ENCODE measurements at places on chromosomes 3 and 15.

- DNase-seq: no peak
Measured at GRCh38 chr15:26179906-26180305, 316.8 kb upstream of the ATP10A start.

GRCh38 chr15:84833447-84834228 is 16.5 kb downstream of the ALPK3 start:
- no peak for DNase-seq

DNA sequence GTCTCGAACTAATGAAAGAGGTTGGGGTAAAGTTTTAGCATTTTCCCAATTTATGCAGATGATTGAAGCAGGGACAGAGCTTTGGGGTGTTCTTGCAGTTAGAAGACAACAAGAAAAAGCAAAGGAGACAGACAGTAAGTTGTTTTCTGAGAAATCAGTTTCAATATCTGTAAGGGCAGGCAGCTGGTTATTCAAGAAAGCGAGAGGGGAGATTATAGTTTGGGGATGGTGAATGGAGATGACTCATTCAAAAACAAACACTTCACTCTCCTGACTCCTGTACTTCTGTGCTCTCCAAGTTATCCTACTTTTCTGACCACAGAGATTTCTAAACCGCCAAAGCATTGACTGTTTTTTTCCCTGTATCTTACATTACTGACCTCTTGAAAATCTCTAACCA is 352.0 kb downstream of the GAP43 start:
- DNase-seq: no peak

- DNase-seq: no peak
Measured at GRCh38 chr3:48826451-48826850, 21.2 kb downstream of the PRKAR2A start.

- no peak for DNase-seq
Measured at GRCh38 chr15:52715411-52715810, 36.2 kb upstream of the ATOSA start.

GRCh38 chr3:9951598-9951961 is 628 bp downstream of the PRRT3 start:
- DNase-seq: no peak

DNA sequence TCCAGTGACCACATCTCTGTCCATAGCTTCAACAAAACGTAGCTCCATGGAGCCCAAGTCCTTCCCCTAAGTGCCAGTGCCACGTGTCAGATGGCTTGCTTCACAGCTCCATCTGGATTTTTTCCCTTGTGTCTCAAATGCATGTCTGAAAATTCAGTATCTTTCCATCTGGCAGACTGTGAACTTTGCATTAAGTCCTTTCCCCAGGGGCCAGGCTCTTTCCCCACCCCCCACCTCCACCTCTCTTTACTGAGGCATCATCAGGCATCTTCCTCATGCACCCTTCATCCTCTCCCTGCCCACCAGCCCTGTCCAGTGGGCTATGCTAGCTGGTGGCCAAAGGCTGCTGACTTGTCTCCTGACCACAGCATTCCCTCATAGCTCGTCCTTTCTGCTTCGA is 53.7 kb downstream of the PDIA5 start:
- DNase-seq: no peak

DNA sequence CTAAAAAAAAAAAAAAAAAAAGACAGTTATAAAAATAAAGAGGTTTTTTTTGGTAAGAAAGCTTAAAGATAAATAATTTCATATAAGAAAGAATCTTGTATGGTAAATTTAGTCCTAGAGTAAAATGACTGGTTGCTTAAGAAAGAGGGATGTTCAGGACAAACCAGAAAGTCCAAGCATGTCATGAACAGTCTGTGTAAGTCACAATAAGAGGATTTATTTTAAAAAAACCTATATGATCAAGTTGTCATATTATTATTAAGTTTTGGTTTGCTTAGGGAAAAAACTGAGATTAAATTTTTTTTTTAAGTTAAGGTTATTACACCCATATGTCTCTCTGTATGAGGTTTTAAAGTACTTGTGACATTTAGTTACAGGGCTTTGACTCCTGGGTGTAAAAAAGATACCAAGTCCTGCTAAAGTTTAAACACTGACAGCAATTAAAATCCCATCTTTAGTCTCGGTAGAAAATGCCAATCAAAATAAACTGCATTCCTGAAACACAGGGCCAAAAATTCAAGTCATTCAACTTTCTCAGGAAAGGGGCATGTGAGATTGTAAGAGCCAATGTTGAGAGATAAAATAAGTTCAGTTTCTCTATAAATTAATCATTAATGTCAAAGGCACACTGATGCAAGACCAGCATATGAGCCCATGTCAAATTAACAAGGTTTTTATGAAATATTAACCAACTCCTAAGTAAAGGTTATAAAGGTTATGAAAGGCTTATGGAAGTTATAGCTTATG is 8.5 kb upstream of the BDH1 start:
- DNase-seq: no peak

DNA sequence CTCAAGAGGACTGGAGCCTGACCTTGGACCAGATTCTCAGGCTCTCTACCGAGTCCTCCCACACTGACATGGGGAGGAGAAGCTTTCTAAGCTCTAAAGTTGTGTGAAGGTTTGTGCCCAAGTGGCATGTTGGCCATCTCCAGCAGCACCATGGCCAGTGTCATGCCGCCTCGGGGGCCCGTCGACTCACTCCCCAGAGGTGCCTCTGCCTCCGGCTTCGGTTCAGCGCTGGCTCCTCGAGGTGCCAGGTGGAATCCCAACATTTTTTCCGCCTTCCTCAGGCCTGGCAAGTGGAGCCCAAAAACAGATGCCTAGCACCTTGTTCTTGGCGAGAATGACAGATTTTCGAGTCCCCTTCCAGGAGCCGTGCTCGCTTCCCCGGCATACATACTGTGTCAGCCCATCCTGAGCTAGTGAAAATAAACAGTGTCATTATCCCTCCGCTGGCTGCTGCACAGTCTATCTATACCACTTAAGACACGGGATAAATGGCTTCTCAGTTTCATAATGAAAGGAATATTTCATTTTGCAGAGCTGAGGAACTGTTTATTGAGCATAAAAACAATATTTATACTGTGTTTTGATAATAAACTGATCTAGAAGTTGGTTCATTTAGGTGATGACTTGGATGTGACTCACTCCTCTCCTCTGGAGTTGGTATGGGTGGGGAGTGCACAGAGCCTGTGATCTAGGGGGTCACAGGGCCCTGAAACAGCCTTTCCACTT is 328.5 kb upstream of the TLE3 start:
- no peak for DNase-seq

GRCh38 chr3:111801693-111802092 is 57.4 kb upstream of the PHLDB2 start:
- no peak for DNase-seq

DNA sequence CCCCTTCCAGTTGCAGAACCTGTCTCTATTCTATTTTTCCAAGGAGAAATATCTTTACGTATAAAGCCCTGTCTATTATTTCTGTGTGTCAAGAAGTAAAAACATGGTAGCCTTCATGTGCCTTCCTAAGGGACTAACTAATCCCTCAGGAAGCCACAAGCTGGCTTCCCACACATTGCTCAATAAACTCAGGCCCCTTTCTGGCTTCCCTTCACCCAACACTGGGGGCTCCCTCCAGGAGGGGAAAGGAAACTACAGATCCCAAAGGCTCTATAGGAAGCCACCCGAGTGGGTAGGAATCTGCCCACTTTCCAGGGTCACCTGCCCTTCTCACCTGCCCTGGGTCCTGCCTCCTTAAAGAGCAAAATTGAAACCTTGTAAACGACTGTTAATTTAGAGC is 4.6 kb downstream of the TLE3 start:
- DNase-seq: no peak

DNA sequence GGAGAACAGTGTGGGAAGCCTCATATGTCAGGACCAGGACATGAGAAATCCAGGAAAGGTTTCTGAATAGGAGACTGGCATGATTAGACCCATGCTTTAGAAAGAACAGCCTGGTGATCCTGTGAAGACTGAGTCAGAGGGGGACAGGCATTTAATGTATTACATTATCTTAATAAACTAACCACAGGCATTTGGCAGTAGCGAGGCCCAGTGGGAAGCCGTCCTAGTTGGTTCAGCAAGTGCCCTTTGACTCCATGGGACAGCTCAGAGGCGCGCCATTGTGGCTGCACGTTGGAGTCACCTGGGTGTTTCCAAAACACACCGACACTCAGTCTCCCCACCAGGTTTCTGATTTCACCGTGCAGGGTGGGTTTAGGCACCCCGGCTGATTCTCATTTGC is 90.5 kb upstream of the DGKG start:
- DNase-seq: no peak

GRCh38 chr3:27939521-27939920 is 217.4 kb upstream of the EOMES start:
- no peak for DNase-seq

GRCh38 chr15:88623632-88624031 is 2.5 kb downstream of the AEN start:
- DNase-seq: no peak

GRCh38 chr3:177618873-177619733 is 421.8 kb upstream of the TBL1XR1 start:
- DNase-seq: no peak

DNA sequence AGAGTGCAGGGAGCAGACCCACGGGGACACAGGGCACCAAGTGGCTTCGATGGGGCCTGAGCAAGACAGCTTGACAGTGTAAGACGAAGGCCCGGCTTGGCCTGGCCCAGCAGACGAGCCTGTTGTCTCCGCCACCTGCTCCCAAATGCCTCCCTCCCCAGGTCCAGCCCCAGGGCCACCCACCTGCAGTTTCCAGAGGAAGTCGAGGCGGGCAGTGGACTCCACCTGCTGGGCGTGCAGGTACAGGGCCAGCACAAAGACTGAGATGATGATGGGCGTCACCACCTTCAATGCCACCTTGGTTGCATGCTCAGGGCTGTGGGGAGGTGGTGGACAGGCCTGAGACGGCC is 94.1 kb downstream of the SEC22A start:
- DNase-seq: no peak

GRCh38 chr3:33690341-33690740 is 27.7 kb downstream of the CLASP2 start:
- no peak for DNase-seq

DNA sequence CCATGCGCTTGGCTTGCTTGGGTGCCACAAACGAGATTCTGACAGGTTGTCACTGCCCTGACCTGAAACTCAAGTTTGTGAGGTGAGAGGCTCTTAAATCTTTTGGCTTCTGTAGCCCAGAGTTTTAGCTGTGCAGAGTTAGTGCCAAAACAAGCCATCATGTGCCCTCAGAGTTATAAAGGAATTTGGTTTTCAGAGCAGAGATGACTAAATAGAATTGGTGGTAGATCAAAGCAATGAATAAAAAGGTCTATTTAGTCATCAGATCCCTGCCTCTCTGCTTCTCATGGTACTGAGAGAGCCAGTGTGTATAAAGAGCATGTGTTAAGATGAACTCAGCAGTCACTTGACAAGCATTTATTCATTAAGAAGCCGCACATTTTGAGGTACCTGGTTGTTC is 207.5 kb upstream of the DPH6 start:
- no peak for DNase-seq

GRCh38 chr3:61594144-61594963 is 33.0 kb downstream of the PTPRG start:
- DNase-seq: no peak

- DNase-seq: no peak
Measured at GRCh38 chr3:128684986-128685726, 34.5 kb upstream of the RPN1 start.

DNA sequence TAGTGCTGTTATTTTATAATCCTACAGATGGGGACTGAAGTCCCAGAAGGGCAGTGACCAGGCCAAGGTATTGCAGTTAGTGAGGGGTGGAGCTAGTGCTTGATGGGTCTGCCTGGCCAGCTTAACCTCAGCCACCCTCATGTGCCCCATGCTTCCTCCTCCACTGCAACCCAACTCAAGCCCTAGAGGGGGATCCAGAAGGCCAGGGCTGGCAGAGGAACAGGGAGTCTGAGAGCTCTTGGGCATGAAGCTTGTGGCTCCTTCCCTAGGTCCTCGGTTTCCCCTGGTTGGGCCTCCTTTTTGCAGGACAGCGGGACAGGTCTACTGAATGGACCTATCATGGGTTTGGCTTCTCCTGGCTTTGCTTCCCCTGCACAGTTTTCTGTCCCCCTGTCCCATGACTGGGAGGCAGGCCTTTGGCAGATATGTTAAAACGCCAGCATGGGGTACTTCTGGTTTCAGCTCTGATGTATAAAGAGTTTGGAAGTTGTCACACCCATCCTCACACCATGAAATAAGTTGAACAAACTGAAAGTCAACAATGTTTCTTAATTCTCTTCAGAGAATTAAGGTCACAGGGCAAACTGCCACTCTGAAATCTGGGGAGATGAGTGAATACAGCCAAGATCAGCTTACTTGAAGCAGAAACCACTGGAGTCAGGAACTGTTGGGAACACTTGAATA is 103.3 kb downstream of the SMAD6 start:
- DNase-seq: no peak

- no peak for DNase-seq
Measured at GRCh38 chr3:136595913-136596697, 156.1 kb downstream of the STAG1 start.

DNA sequence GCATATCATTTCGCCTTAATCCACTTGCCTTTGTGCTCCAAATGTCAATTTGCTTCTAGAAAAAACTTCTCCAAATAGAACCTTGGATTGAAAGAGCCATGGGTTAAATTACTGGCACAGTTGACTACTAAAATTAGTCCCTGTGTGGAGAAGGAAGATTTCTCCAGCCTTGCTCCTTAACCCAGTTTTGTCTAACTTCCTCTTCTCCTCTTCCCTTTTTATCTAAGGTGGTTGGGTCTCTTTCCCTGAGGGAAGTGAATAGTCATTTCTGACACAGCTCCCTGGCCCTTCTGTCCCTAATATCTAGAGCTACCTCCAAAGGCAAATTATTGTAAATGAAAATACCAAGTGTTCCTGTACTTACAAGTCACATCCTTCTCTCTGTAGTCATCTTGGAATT is 527.9 kb upstream of the TBL1XR1 start:
- DNase-seq: no peak

GRCh38 chr3:56268616-56269383 is 199.5 kb downstream of the ERC2 start:
- DNase-seq: no peak

DNA sequence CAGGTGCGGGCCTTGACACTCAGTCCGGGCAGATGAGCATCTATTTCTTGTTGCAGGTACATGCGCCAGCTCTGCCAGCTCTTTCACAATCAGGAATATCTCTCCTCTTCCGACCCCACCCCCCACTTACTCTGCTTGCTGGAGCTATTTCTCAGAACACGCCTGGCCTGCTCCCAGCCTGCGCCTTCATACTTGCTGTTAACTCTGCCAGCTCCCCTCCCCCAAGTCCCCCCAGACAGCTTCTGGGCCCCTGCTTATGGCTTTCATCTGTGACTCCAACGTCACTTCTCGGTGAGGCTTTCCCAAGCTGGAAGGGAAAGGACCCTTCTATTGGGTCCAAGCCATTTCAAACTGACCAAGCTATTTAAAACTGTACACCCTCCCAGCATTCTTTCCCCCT is 15.2 kb downstream of the MAGEF1 start:
- DNase-seq: no peak

- DNase-seq: no peak
Measured at GRCh38 chr3:107704477-107704876, 181.7 kb downstream of the BBX start.

Measured in NCI-H748 treated with DMSO at 0.1 percent for 48 hours (cell line).